ENCODE measurements at places on chromosomes 13 and 19.

DNA sequence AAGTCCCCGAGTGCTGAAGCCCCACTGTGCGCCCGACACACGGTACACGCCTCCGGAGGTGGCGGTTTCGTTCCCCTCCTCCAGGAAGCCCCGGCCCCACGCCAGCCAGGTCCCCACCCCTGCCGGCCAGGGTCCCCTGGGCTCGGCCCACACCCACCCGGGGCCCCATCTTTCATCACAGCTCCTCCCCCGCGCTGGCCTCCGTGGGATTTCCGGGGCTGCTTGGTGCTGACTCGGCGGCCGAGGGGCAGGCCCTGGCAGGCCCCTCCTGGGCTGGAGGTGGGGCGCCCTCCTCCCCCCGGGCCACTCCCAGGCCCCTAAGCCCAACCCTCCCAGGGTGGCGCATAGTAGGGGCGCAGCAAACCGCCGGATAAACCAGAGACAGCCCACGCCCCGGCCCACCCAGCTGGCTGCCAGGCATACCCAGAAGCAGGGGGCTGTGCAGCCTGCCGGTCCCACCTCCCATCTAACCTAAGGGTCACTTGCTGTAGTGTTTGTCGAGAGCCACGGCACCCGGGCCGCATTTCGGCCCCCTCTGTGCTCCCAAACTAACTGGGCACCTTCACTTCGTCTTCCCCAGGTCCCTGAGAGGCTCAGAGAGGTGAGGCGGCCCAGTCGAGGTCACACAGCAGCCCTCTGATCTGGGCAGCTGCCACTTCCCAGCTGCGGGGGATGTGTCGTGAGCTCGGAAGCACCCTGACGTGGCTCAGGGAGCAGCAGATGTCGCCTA, 6.6 kb downstream of the ZBTB7A start:
- DNase-seq, result peak; percentile 44

DNA sequence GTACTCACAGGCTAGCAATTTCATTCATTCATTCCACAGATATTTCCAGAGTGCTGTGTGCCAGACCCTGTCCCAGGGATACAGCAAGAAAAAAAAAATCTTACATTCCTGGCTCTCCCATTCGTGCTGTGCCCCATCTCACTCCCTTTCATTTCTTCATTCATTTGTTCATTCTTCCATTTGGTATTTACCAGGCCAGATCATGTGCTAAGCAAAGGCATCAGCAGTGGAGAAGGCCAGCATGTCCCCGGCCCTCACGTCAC, 2.3 kb downstream of the MAP3K10 start:
- no peak for DNase-seq

DNA sequence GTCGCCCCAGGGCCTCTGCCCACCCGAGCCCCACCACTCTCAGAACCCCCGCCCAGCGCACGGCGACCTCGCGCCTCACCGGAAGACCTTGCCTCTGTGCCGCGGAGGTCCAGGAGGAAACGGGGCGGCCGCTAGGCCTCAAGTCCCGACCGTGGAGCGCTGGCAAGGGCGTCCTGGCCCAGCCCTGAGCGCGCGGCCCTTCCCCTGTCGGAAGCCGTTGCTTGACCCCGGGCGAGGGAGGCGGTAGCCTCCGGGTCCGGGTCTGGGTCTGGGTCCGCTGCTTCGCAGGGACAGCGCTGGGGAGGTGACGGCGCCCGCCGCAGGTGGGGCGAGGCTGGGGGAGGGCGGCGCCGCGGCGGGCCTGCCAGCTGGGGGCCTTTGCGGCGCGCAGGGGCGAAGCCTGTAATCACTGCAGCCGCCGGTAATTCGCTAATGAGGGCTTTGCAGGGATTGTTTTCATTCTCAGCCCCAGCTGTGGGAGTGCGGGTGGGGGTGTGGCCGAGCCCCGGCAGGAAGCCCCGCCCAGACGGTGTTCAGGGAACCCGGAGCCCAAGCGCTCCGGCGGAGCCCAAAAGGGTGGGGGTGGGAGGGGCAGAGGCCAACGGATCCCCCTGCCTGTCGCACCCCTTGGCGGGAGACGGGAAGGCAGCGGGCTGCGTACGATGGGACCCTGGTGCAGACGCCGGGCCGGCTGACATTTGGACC, 8.6 kb downstream of the C19orf25 start:
- DNase-seq, result peak; percentile 63

DNA sequence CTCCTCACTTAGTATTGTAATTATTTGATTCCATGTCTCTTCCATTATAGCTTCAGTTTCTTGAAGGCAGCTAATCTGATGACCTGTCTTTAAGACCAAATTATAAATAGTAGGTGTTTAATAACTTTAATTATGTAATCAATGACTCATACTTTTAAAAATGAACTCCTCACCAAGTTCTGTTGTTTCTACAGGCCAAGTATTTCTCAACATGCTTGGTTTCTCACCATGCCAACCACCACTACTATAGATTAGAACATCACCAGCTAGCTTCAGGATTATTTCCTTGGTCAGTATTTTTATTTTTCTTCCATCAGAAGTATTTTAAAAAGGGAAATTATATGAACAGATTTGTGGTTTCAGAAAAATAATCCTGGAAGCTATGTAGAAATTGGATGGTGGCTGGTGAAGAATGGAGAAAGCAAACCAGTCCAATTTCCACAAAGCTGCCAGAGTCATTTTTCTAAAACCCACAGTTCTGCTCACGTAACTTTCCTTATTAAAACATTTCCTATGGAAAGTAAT, 237.7 kb upstream of the DACH1 start:
- DNase-seq, result no peak

DNA sequence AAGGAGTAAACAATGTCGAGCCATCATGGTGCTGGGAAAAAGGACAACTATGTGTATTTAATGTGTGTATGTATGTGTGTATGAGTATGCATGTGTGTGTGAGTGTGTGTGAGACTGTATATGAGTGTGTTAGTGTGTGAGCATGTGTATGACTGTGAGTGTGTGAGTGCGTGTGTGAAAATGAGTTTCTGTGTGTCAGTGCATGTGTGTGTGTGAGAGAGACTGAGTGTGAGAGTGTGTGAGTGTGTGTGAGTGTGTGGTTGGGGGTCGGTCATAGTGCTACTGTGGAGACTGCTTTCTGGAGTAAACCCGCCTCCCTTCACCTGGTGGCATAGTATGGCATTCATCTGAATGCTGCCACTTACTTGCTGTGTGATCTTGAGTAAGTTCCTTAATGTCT, 567.4 kb downstream of the FGF9 start:
- no peak for DNase-seq

DNA sequence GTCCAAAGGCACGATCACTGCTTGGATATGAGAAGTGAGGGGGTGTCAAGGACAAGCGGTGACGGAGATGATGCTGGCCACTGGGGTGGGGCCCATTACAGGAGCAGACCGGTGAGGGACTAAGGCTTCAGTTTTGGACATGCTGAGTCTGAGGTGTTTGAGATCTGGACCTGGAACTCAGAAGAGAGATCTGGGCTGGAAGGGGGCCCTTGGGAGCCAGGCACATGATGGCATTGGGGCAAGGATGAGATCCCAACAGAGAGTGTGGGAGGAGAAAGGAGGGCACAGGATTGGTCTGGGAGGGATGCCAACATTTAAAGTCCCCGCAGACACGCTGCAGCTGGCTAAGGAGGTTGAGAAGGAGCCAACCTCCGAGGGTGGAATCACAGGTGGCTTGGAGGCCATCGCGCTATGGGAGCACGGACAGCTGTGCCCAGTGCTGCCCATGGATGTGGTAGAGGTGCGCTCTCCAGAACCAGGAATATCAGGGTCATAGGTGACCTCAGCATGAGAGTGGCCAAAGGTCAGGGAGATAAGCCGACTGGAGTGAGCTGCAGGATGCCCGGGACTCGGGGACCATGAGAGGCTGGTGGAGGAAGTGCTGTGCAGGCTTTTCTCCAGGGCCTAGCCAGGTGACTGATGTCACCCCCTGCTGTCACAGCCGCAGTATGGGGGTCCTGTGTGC, 21.8 kb downstream of the DHRS12 start:
- no peak for DNase-seq

DNA sequence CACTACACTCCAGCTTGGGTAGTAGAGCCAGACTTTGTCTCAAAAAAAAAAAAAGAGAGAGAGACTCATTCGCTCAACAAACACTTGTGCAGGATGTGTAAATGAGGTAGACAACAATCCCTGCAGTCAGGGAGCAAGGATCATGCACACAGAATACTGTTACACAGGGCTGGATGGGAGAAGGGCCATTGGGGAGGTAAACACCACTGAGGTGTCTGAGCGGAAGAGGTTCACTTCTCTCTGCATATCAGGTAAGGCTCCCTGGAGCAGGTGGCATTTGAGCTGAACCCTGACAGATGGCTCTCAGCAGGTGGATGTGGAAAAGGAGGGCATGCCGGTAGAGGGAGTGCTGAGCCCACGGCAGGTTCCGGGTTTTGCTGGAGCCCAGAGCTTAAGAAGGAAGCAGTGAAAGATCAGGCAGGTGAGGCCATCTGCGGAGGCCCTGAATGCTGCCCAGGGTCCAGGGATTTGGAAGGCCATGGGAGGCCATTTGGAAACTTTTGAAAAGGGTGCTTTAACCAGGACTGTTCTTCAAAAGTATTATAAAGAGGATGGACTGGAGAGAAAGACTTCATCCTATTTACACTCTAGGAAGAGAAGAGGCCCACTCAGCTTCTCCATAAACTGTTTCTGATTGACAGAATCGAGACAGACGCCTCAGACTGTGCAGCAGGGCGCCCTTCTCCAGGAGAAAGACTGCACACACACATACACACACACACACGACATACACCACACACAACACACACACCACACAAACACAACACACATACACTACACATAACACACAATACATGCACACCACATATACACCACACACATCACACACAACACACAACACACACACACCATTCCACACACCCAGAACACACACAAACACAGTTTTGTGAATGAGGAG, 199.4 kb downstream of the USP12 start:
- DNase-seq, result peak; percentile 15

DNA sequence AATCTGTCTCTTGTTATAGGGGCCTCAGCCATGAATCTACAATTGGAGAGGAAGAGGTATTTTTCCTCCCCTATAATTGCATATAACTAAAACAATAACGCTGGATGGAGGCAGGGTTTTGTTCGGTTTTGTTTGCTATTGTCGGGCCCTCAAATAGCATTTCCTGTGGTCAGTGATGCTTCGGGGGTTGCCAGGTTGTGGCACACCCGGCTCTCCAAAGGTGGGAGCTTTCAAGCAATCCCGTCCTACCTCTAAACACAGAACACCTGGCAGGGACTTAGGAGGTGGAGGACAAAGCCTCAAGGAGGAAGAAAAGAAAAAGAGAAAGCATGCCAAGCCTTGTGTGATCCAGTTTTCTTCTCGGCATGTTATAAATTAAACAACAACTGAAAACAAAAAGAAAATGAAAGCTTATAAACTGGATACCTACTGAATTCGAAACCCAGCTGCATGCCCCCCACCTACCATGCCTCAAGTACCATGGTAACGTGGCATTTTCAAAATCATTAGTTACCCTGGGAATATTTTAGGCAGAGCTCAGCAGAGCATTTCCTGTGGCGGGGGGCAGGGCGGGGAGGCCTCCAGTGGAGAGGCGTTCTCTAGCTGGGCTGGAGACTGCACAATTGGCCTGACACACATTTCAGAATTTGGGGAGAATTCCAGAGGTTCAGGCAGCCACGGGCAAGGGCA, 213.8 kb downstream of the DCLK1 start:
- DNase-seq, result no peak

DNA sequence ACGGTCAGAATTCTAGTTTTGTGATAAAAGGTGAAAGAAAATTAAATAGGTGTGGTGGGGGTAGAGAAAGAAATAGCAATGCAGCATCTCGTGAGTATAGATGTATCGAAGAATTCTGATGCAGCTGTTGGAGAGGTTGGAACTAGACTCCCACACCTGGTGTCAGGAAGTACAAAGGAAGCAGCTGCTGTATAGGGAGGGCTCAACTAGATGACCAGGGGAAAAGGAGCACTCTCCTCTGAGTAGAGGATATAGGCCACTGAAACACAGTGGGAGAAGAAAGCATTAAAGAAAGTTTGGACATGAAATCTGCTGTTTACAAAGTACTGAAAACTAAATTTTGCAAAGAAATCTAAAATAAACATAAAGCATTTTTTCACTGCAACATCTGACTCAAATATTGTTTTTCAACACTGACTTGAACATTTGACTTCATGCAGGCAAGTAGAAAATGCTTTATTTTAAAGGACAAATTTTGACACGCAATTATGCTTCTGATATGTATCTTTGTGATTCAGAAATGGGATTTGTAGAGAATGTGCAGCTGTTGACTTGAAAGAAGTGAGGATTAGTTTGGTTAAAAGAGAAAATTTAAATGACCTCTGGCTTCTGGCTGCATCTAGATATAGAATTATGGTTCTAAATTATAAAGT, 82.2 kb downstream of the MIPEP start:
- no peak for DNase-seq

DNA sequence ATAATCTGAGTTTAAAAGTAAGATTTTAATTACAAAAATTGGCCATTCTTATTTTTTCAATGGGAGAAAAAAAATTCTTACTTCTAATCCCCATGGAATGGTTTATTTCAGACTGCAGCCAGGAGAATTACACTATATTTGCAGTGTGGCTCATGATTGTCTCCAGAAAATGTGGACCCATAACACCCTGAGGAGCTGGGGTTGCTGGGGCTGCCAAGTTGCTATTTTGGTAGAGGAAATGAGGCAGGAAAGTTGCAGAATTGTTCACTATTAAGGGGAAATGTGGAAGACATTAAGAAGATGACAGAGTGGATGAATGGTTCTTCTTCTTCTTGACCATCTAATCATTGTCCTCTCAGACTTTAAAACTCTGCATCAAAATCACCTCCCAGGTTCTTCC, 4.6 kb upstream of the SCEL start:
- no peak for DNase-seq

GRCh38 chr13:107271227-107271626, 703.3 kb upstream of the ARGLU1 start:
- no peak for DNase-seq

DNA sequence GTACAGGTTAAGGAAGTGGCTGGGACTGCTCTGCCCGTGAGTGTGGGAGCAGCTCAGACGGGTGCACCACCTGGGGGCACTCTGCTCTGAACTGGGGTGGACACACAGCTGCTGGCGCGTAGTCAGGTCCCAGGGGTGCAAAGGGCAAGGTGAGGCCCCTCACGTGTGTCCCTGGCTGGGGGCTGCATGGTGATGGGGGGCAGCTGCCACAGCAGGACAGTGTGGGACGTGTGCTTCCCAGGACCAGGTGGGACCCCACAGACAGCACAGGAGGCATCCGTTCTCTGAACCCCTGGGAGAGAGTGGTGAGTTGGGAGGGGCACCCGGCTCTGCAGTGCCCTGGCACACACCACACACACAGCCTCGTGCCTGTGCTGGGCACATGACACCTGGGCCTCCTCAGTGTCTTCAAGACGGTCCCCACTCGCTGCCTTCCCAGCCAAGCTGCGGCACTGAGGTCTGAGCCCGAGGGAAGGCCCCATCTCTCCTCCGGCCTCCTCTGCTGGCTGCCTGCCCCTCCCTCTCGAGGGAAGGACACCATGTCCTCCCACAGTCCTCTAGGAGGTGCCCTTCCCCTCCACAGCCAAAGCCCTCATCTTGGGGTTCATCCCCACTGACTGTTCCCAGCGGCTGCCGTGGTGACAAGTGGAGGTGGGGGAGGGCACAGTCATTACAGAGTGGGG, 24.7 kb downstream of the CILP2 start:
- DNase-seq, result no peak

- DNase-seq, result no peak
Observed at GRCh38 chr19:48874303-48875135, 2.3 kb downstream of the PPP1R15A start.

GRCh38 chr19:29001141-29001581, 211.8 kb downstream of the UQCRFS1 start:
- no peak for DNase-seq

GRCh38 chr19:42295831-42296525, 6.0 kb upstream of the PRR19 start:
- peak; percentile 84 for DNase-seq

GRCh38 chr13:94696171-94696570, 16.2 kb downstream of the SOX21 start:
- DNase-seq, result no peak

GRCh38 chr13:76991432-76991795, 467 bp upstream of the CLN5 start:
- peak; percentile 65 for DNase-seq

Data from activated T-cell treated with anti-CD3 and anti-CD28 coated beads for 48 hours (primary cell).